Activated CD4-positive, alpha-beta T cell treated with anti-CD3 and anti-CD28 coated beads, Interleukin-2, amount 50 U/mL, for 48 hours (primary cell): ENCODE measurements at places on chromosomes 6 and 20.

- no peak for DNase-seq
Measured at GRCh38 chr20:58056021-58056591, 172.3 kb downstream of the ANKRD60 start.

DNA sequence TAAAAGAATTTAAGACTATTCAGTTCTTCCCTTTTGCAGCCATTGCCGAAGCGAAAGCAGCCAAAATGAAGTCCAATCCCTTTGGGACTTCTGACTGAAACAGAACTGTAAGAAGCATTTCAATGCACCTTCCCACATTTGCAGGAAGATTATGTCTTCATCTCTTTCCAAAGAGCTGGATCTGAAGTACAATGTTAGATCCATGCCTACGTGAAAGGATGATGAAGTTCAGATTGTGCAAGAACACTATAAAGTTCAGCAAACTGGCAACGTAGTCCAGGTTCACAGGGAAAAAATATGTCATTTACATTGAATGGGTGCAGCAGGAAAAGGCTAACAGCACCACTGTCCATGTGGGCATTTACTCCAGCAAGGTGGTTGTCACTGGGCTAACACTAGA is 6.0 kb upstream of the FILIP1 start:
- DNase-seq: no peak

DNA sequence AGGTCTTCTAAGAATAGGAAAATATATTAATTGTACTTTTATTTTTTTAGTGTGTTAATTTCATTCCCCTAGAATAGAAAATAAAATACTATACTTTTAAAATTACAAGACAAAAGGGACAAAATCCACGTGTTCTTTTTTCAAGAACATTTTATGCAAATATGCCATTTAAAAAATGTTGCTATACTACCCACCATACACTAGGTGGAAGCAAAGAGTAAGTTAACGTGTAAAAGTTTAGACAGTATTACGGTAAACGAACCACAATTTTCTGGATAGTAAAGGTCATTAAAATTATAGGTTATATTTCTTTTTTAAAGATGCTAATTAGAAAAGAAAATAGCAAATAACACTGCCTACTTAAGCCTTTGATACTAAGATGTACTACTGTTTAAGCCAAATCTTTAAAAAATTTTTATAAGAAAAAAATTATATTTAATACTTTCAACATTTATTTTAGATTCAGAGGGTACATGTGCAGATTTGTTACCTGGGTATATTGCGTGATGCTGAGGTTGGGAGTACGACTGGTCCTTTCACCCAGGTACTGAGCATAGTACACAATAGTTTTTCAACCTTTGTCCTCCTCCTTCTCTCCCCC is 287.6 kb downstream of the PHF3 start:
- DNase-seq: no peak

DNA sequence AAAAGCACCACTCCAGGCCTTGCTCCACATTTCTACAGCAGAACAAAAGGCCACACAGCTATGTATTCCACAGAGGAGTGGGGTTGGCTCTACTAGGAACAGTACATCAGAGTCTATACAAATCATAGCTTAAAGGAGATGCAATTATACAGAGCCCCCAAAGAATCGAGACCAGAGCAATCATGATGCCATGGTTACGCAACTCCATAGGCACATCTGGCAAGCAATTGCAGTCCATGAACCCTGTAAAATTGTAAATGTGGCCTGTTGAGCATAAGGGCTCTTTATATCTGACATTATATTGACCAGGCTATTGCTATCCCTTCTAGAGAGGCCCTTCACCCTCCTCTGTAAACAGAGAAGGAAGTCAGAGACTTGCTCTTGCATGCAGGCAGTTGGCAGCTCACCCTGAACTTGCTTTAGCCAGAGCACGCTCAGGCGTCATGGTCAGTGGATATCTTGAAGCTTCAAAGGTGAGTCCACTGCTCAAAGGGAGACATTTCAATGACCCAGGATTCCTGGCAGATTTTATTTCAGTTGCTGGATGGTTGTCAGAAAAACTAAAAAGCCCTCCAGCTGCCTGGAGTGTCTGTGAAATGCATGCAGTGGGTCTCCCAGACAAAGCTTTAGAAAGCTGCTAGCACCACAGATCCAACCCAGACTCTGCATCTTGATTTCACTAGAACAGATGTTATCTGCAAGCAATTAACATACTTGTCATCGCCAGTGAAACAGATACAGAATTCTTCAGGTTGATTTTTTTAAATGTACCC is 357.2 kb downstream of the CENPW start:
- DNase-seq: no peak

DNA sequence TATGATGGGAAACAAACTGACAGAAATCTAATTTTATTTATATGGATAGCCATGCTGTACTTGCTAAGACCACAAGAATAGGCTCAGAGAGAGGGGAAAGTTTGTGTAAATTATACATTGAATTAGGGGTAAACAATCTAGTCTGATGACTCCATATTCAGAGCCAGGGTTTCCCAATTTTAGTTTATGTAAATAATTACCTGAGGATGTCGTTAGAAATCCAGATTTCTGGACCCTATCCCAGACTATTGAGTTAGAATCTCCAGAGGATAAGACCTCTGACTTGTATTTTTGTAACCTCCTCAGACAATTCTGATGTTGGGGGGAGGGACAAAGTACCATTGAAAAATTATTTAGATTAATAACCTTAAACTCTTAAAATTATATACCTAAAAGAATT is 18.3 kb downstream of the ACSS2 start:
- DNase-seq: no peak

DNA sequence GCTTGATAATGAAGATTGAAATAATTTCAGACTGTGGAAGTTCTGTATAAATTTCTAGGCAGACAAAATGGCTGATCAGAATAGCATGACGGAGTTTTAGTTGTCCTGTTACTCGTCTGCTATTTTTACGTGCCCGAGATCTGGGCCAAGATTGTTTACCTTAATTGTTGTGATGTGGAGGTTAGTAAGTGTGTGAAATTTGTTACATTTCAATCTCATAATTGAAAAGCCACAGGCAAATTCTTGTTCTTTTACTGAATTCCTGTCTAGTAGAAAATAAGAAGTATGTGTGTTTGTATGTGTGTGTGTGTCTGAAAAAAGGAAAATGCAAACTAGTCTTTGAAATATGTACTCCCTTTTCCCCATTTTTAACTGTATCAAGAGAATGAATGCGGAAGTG is 115.2 kb downstream of the UTRN start:
- no peak for DNase-seq

DNA sequence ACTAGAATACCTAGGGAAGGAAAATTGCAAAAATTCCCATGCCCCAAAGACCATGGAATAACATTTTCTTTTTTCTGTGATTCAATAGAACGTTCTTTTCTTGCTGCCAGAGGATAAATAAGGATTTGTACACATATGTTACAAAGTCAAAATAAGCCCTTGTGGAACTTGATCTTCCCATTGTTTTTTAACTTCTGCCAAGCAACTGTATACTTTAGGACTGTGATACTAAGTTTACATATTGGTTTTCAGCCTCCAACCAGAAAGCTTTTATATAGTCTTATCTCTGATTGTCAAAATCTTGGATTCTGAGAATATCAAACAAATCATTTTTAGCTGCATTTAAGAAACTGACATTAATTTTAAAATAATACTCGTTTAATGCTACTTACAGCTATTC is 84.6 kb downstream of the HMGCLL1 start:
- no peak for DNase-seq

DNA sequence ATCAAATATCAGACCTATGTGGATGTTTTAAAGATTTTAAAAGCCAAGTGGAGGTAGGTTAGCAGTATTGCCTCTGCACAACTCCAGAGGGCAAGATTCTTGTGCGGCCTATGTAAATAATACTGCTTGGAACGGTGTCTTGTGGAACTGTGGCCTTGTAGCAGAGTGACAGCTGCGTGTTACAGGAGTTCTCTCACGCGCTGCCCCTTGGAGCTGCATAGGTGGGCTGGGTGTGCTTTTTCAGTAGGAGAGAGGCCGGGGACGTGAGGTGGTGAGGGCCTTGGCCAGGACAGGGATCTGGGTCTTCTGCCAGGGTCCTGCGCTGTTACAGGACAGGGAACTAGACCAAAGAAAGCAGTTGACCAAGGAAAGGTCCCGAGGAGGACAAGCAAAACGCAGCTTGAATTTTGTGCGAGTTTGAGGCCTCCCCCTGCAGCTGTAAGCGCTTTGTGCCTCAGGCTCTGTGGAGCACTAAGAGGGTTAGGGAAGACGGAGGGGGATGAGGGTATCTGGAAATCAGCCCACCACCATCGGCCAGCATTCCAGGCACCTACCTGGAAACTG is 1.5 kb downstream of the TMEM181 start:
- no peak for DNase-seq

DNA sequence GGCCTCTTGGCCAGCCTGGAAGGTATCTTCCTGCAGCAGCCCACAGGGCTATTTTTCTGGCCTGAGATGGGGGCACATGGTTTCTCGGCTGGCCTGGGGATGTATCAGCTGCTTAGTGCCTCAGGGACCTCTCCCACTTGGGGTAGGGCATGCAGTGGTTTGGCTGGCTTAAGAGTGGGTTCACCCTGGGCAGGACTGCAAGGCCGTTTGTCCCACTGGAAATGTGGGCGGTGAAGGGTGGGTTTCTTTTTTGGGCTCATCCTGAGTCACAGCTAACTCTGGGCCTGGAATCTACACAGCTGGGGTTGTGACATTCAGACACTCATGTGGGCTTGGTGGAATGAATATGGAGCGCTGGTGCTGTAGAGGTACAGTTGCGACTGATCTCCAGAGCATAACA is 62.0 kb downstream of the CDH26 start:
- DNase-seq: no peak

GRCh38 chr6:53032849-53033248 is 32.4 kb upstream of the FBXO9 start:
- DNase-seq: no peak

- no peak for DNase-seq
Measured at GRCh38 chr6:137543114-137543513, 48.9 kb upstream of the OLIG3 start.

GRCh38 chr6:36685166-36685924 is 6.8 kb downstream of the CDKN1A start:
- DNase-seq: no peak

DNA sequence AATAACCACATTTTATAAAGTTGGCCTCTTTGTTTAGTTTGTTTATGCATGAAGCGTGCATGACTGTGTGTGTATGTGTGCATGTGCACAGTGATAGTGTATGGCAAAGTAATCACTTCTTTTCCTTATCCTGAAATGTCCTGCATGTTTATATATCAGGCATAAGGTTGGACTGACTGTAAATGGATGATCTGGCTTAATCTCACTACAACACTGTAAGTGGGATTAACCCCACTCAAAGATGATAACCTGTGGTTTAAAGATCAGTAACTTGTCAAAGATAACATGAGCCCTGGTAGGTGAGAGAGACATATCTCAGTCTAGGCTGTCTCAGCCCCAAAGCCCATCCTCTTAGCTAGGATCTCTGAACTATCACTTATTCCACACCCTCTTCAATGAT is 376.6 kb upstream of the TSHZ2 start:
- no peak for DNase-seq

GRCh38 chr20:13492001-13492481 is 146.7 kb downstream of the TASP1 start:
- DNase-seq: no peak

- DNase-seq: no peak
Measured at GRCh38 chr6:36514554-36515456, 32.5 kb downstream of the STK38 start.

- DNase-seq: no peak
Measured at GRCh38 chr6:169700296-169700695, 1.5 kb downstream of the WDR27 start.

DNA sequence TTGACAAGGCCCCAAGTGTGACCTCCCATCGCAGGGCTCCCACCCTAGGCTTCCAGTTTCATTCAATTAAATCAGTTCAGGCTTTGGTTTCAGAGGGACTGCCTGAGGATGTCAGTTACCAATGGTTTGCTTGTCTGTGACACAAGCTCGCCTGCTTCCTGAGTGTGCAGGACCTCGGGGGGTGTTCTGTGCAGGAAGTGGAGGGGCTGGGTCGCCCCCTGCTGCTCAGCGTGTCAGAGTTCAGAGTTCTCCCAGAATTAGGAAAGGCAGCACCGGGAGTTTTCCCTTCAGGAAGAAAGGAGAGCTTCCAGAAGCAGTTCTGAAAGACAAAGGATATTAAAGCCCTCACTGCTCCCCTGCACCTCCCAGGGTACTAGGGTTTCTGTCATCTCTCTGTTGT is 50.8 kb upstream of the TGM3 start:
- DNase-seq: no peak

- DNase-seq: no peak
Measured at GRCh38 chr6:15480525-15480924, 182.3 kb downstream of the DTNBP1 start.

DNA sequence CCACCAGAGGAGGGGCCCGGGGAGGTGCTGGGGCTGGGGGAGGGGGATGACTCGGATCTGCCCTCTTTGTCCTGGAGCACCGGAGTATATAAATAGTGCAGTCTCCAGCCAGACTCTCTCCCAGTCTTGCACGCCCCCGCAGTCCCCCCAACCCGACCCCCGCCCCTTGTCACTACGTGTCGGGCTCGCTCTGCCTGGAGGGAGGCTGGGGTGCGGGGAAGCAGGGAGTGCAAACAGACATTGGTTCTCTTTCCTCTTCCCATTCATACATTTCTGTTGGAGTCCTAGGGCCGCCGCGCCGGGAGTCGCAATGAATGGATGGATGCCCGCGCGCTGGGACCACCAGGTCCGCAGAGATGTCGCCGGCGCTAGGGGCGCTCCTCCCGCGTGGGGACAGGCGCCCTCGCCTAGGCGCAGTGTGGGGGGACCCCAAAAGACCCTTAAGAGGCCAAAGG is 179.3 kb downstream of the TBXT start:
- DNase-seq: no peak

DNA sequence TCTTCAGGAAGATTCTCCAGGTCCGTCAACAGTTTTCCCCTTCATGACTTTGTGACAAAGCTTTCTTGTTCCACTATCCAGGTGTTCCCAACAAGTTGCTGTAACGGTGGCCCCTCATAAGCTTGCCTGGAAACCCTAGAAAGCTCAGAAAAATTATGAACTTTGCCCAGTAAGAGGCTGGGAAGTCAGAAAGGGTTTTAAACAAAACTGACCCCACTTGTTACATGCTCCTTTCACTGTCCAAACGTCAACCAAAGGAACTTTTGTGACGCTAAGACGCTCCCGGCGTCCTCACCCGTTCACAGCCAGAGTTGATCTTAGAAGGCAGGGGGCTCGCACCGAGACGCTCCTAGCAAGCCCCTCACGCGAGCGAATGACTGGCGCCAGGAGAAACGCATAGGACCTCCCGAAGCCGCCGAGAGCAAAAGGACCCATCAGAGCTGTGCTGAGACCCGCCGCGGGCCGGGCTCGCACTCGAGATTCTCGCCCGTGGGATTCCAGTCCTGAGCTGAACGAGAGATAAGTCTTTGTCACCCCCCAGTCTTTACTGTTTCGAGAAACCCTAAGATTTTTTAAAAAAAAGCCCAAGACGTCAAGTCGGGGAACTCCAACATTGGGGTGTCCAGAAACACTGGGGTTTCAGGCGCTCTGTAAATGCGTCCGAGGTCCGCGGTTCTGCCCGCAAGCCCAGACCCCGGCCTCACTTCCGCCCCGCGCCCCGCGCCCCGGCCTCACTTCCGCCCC is 544 bp upstream of the ACAT2 start:
- DNase-seq: no peak

- DNase-seq: peak; percentile 22
Measured at GRCh38 chr20:58691773-58692578, 624 bp upstream of the NPEPL1 start.

- no peak for DNase-seq
Measured at GRCh38 chr20:36848078-36848660, 27.8 kb upstream of the TLDC2 start.
